ENCODE measurements at places on chromosomes 16 and 17. TPM values are rescaled to one million over a fixed set of nuclear protein-coding genes. Genes with fewer than 3 reads are reported as not detected.

SLC16A13 gene
- total RNA-seq: 11.8 TPM

C17orf50 gene
- total RNA-seq: not detected

DNA sequence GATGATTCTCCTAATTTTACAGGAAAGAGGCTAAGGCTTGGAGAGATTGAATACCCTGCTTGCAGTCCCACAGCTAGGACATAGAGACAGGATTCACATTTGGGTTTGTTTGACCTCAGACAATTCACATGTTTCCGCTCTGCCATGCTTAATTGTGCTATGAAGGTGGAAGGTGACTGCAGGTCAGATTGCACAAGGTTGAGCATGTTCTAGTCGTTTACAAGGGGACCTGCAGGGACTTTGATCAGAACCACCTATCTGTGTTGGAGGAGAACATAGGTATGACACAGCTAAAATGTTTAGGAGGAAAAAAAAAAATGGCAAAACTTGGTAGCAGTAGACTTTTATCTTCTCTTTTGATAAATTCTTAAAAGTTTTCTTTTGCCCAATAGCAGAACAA, 4.9 kb upstream of the ANKFN1 start:
- no peak for ATAC-seq

GRCh38 chr16:49353680-49354079, 19.9 kb upstream of the C16orf78 start:
- ATAC-seq: no peak

- peak; percentile 53 for ATAC-seq
Measured at GRCh38 chr16:70652322-70652721, 6.0 kb downstream of the IL34 start.

DNA sequence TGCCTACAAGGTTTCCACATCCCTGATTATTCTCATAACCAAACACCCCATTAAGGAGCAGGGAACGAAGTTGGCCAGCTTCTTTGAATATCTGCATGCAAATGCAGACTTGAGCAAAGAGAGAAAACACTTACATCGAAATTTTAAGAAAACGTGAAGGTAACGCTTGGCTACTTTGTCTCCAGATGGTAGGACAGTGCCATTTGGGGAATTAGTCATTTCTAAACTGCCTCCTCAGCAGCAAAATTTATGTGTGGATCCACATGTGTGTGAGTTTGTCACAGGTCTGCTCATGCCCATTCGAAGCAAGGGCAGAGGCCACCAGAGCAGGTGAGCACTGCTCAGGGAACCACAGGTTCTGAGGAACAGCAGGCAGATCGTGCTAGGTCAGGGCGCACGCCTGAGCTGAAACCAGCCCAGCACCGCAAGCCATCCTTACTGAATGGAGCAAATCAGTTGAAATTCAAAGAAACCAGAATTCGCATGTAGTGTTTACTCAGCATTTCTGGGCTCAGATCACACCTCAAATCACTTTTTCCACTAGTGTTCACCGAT, 80.1 kb downstream of the SOCS1 start:
- no peak for ATAC-seq
